ENCODE measurements at places on chromosomes 5 and 9. TPM values are rescaled to one million over a fixed set of nuclear protein-coding genes. Genes with fewer than 3 reads are reported as not detected.

- H3K4me3 ChIP-seq, result no peak overlapping the region
- no peak for DNase-seq
- H3K36me3 ChIP-seq, result no peaks in the 10 kb centered on the region
- H3K27me3 ChIP-seq, result peaks cover 4% of the 10 kb centered on the region
- H3K4me1 ChIP-seq, result no peaks in the 10 kb centered on the region
Observed at GRCh38 chr5:6183391-6184390, 194.7 kb downstream of the MED10 start.

- peaks cover 13% of the 10 kb centered on the region for H3K27me3 ChIP-seq
- no peak overlapping the region for H3K27ac ChIP-seq
- peaks cover 5% of the 10 kb centered on the region for H3K4me1 ChIP-seq
- no peaks in the 10 kb centered on the region for H3K36me3 ChIP-seq
- H3K4me3 ChIP-seq, result no peak overlapping the region
Observed at GRCh38 chr5:127586811-127587210, 62.1 kb upstream of the CTXN3 start.

DNA sequence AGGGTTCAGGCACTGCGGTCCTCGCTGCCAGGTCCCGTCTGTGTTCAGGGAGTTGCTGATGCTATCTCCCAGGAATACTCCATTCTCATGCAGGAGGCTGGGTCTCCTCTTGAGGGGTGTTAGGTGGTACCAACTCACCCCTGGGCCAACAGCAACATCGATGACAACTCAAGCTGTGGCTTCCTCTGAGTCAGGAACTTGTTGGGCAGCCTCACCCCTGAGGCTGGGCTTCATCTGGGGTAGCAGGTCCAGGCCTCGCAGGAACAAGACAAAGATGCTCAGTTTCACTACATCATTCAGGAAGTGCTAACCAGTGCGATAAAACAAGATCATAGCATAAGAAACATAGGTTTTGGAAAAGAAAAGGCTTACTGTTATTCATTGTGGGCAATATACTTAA lies 125.9 kb downstream of the SYK start:
- DNase-seq, result no peak
- no peaks in the 10 kb centered on the region for H3K4me1 ChIP-seq
- no peaks in the 10 kb centered on the region for H3K36me3 ChIP-seq
- peaks cover 20% of the 10 kb centered on the region for H3K27me3 ChIP-seq

DNA sequence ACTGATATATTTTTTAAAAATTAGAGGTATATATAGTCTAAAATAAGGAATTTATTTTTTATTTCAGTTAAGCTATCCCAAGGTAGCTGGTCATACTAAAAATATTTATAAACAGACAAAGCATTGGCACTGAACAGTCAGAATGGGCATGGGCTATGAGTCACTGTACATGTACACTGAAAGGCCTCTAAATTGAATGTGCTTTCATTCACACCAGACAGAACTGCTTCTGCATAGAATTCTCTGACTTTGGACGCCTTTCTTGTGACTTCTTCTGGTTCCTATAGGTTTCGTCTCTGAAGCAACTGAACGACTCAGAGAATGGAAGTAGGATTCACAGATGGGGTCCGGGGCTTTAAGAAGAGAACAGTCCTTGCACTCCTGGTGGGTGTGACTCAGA lies 394.8 kb upstream of the MEF2C start:
- no peak for DNase-seq
- H3K27me3 ChIP-seq, result peaks cover 6% of the 10 kb centered on the region
- no peak overlapping the region for H3K4me3 ChIP-seq

The GTF3C5 gene
- 81.3 TPM for total RNA-seq

The SEMA6A gene
- not detected for total RNA-seq

The CDX1 gene
- not detected for total RNA-seq

All from activated CD4-positive, alpha-beta T cell treated with anti-CD3 and anti-CD28 coated beads for 36 hours (primary cell).